Spinal cord (tissue), 10 donors: ENCODE measurements at places on chromosomes 13 and 19.
A peak's percentile ranks its signal among the peaks of the same experiment; 100 is the strongest.

DNA sequence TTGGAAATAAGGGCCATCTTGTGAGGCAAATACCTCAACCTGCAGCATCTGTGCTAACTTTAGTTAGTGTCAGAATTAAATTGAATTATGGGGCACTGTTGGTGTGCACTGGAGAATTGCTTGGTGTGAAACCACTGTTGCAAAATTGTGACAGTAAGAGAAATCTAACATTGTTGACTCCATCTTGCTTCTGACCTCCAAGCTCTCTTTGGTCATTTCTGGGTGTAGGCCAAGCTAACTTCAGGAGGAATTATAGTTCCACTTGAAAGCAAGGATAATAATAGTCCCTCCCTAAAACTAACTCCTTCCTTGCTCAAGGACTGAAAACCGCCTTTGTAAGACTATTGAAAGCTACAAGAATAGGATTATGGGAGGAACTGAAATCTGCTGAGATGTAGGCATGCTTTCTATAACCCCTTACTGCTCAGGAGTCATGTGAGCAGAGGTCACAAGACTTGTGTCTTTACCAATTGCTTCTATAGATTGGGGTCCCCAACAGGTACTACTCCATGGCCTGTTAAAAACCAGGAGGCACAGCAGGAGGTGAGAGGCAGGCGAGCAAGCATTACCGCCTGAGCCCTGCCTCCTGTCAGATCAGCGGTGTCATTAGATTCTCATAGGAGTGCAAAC is 24.9 kb upstream of the GAS6 start:
- DNase-seq: no peak

DNA sequence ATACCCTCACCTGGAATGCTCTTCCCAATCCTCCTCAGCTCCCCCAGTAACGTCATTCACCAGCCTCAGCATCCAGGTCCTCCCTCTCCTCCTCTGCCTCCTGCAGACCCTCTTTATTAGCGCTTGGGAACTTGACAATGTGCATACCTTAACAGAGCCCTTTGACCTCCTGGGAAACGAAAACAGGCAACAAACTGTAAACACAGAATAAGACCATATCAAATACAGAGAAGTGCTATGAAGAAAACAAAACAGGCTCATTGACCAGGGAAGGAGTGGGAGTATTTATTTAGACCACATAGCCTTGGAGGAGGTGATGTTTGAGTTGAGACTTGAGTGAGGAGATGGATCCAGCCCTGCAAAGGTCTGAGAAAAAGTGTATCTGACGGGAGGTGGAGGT is 107.9 kb upstream of the SLC7A1 start:
- DNase-seq: no peak

- peak; percentile 71 for DNase-seq
These were observed 3.2 kb downstream of the NPAS1 start for GRCh38 chr19:47022541-47023447.

- DNase-seq: no peak
These were observed 50.3 kb upstream of the ANKRD10 start for GRCh38 chr13:110965038-110965754.

DNA sequence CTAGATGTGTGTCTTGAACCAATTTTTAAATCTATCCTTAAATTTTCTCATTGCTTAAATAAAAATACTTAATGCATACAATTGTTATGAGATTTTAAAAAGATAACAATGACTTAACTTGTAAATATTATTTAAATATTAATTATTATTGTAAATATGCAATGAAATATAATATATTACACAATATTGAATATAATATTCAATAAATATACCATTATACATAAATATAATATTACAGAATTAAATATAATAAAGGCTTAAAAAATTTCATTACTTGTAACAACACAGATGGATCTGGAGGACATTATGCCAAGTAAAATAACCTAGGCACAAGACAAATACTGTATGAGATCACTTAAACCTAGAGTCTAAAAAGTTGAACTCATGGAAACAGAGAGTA is 1532.3 kb downstream of the PCDH9 start:
- DNase-seq: no peak

GRCh38 chr19:55431183-55431582 is 11.9 kb downstream of the SHISA7 start:
- no peak for DNase-seq

DNA sequence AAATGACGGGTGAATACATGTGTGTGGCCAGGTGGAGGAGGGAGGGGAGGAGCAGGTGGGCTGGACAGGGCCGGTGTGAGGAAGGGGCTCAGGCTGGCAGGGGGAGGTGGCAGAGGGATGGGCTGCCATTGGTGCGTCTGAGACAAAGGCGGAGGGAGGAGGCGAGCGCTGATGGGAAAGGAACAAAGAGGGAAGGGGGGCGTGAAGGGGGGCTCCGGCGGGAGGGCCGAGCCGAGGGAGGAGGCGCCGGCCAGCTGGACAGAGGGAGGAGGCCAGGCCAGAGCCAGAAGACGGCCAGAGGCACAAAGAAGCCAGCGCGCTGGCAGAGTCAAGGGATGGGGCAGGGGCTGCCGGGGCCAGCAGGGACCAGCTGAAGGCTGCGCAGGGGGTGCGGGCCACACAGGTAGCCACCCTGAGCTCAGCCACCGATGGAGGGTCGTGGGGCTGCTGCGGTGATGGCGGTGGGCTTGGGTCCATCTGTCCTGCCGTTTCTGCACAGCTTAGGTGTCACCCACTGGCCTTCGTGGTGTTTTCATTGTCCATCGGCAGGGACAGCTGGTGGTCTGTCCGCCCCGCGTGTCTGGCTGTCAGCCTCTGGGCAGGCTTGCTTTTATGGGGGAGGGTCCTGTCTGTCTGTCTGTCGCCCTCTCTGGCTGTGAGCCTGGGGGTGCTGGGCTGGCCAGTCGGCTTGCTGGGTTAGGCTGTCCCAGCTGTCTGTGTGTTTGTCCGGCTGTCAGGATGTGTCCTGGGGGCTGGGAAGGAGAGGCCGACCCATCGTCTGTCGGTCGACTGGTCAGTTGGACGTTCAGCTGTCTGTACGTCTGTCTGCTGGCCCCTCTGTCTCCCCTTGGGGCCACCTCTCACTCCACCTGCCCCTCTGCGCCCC is 2.2 kb downstream of the APC2 start:
- DNase-seq: peak; percentile 75

DNA sequence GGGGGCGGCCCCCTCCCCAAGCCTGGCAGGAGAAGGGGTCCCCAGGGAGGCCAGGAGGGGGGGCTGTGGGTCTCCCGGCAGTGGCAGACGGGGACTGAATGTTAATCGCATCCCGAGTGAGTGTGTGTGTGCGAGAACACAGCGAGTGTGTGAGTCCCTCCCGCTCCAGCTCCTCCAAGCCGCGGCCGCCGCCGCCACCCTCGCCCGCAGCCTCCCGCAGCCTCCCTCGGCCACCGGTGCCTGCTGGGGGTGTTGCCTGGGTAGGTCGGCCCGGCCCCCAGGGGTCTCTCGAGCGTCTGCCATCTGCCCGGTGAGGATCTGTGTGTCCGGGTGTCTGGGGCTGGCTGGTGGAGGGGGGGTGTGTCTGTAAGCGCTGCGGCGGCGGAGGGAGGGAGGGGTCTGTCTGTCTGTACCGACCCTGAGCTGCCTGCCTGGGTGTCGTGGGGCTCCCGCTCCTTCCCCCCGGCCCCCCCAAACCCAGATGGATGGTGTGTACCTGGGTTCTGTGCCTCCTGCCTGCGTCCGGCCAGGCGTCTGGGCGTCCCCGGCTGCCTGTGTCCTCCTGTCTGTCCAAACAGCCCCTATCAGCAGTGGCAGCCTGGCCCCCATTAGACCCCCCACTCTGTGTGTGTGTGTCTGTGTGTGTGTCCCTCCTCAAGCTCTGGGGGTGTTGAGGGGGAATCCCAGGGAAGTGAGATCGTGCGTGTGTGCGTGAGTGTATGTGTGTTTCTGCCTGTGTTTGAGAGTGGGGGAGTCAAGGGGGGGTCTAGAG is at the start of gene GRIN2D:
GRIN2D (plus strand) TSS at position 110 of the 772 bp plus-strand sequence. CDS start 4,725 bp downstream, outside the sequence.
- peak; percentile 94 for DNase-seq
